Cerebellar nuclear complex (tissue), 1 donor: ENCODE measurements at places on chromosomes 12 and 14.

DNA sequence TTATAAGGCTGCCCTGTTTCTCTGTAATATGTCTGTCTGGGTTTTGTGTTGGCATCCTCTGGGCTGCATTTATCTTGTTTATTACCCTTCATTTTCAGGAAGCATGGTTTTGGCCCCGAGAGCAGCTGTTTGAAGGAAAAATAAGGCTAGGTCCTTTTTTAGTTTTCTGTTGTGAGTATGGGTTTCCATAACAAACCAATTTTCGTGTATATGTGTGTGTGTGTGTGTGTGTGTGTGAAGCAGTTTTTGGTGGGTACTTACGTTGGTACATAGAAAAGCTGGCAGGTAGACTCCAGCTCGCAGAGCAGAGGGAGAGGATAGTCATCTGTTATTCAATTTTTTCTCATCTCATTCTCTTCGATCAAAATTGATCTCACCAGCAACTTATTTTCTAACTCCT, 52.5 kb downstream of the MAPKAPK5 start:
- DNase-seq: no peak

GRCh38 chr12:91327131-91327530, 144.5 kb upstream of the DCN start:
- DNase-seq: no peak

DNA sequence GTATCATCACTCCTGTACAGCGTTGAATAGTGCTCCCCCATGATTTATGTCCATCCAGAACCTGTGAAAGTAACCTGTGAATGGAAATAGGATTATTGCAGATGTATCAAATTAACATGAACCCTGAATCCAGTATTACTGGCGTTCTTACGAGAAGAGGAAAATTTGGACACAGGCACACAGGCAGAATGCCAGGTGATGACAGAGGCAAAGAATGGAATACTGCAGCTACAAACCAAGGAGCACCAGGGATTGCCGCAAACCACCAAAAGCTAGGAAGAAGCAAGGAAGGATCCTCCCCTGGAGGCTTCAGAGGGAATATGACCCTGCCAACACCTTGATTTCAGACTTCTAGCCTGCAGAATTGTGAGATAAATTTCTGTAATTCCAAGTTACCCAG, 113.5 kb upstream of the EGLN3 start:
- no peak for DNase-seq

- no peak for DNase-seq
Observed at GRCh38 chr12:88145567-88146505, 3.7 kb downstream of the TMTC3 start.

DNA sequence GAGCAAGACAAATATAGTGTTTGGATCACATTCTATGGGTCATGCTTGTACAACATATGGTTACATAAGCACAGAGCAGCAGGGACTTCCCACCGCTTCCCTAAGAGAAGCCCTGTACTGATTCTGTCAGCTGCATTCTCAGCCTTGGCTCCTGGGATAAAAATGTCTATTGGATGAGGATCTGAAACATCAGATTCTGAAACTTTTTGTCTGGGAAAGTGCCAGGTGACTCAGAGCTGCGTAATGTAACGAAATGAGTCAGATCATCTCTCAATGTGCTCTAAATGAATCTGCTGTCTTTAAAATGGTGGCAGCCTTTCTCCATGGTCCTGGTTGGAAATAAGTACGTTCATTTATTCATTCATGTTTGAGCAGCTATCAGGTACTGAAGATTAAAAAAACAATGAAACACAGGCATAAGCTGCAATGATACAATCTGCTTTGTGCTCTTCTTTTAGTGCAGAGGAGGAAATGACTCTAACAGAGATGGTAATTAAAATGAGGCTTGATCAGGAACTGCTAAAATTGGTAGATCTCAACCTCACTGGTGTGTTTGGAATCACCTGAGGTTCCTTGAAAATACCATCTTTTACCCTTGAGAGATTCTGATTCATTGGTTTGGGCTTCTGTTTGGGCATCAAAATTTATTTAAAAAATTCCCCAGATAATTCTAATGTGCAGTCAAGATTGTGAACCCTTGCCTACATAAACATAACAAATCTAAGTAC, 99.1 kb upstream of the NAP1L1 start:
- DNase-seq: no peak

DNA sequence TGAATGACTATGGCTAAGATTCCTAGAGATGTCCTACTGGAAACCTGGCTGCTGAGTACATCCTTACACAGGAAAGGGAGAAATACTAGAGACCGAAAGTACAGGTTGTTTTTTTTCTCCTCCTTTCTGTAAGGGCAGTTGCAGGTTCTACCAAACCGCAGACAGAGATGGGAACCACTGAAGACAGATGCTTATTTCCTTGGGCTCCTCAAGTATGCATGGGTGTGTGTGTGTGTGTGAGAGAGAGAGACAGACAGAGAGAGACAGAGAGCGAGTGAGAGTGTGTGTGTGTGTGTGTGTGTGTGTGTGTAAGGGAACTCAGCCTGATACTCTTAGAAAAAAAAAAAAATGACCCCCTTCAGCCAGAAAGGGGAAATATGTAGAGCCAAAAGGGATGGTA, 42.5 kb downstream of the MAP4K5 start:
- no peak for DNase-seq

DNA sequence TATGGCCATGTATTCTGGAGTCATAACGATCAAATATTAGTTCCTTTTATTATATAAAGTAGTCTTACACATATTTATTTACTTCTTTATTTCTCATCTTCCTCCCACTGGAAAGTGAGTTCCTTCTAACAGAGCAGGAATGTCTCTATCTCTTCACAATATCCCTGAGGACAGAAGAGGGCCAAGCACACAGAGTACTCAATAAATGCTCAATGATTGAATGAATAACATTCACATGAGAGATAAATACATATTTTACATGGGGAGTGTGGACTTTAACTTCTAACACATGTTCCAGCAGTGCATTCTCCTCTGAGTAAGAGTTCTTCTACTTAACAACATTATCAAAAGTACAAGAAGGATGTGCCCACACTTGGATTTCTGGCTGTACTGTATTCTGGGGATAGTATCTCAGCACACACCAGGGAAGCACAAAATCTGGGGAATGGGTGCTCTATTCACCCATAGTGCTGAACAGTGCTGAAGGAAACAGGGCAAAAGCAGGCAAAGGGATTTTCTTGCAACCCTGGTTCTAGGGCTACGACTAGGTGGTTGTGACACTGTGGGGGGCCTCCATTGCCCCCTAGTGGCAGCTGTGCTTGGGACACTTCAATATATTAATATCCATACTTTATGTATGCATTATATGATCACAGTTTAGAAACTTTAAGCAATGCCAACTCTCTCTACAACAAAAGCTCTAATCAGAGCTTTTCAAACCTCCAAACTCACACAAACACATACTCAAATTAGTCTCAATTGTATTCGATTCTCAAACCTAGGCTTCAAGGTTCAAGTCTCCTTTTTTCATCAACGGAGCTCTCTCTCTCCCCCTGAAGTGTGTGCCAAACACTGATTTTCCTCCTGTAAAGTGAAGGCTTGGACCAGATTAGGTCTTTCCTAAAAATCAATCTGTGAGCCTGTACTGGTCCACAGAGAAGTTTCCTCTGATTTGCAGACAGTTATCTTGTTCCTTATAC, 115.5 kb downstream of the SLC2A13 start:
- DNase-seq: no peak

DNA sequence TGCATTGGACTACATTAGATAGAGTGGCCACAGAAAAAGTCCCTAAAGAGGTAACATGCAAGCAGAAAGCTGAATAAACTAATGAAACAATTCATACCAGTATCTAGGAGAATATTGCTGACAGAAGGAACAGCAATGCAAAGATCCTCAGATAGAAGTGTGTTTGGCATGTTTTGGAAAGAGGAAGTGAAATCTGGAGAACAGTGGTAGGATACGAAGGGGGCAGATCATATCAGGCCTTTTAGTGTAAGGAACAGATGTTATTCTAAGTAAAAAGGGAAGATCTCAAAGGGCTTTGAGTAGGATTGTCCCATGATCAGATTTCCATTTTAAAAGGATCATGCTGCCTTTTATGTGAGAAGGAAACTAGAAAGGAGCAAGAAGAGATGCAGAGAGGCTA, 342.9 kb downstream of the PAWR start:
- DNase-seq: no peak

GRCh38 chr12:113098441-113099028, 37.0 kb downstream of the RASAL1 start:
- DNase-seq: peak; percentile 31

DNA sequence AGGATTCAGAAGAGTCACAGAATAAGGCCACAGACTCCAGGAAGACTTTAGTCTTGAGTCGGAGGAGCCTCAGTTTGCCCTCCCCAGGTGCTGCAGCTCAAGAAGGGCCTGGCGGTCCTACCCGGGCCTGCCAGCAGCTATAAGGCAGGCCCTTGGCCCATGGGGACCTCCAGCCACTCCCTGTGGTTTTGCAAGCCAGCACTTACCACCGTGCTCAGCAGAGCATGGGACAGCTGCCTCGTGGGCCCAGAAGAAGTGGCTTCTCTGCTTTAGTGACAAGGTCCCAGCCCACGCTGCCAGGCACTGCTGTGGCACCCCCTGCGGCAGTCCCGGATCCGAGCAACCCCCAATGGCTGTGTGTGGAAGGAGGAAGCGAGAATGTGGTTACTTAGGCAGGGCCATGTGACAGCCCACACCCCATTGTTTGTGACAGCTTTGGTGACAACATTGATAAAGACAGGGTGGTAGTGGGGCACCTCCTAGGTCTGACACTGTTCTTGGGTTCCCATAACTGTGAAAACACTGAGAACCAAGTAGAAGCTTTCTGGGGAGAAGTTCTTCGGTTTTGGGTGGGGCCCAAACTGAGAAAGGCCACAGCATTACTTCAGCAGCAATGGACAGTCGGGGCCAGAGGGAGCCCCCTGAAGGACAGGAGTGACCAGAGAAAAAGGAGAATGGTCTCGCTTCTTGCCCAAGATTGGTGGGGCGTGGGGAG, at the start of gene SELPLG:
TSS of gene SELPLG (minus strand) at position 361 of the 715 bp plus-strand sequence. CDS start 9,587 bp downstream, outside the sequence.
- DNase-seq: no peak

DNA sequence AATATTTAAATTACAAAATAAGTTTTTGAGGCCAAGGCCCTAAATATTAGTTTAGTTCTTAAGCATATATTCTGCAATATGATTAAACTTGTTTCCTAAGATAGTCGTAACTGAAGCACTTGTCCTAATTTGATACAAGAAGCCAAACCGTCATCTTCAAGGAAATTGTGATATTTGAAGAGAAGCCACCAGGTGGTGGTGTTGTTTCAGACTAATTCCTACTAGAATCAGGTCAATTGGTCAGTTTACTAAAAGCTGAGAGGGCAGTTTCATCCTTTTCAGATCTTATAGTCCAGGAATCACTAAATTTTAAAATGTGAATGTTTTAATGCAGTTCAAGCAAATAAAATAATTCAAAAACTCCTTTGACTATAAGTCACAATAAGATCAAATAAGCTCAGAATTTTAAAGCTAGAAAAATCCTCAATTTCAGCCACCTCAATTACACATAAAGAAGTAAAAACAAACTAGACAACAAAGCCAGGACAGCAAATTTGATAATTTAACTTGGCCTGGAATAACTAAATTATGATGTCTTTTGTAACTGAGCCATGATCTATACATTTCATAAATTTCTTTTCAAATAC, 7.1 kb upstream of the ARL1 start:
- DNase-seq: peak; percentile 7

- DNase-seq: no peak
Observed at GRCh38 chr14:87080146-87080545, 912.8 kb downstream of the GALC start.

DNA sequence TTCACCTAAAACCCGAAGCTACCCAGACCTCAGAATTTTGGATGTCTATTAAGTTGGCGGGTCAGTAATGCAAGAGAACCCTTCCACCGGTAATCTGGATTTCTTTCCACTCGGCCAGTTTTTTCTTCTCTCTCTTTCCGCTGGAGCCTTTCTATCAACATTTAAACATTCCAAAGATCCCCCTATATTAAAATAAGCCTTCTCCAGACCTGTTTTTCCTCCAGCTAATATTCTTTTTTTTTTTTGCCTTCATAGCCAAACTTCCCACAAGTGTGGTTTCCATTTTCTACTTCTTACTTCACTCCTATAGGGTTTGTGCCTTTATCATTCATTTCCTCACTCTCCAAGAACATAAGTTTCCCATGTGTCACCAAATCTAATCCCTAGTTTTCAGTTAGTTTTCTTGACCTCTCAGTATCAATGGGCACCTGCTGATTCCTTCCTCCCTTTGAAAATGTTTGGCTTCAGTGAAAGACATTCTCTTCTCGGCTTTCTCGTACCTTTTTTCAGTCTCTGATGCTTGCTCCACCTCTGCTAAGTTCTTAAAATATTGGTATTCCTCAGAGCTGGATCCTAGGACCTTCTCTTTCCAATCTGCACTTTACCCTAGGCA, 583 bp upstream of the SDR39U1 start:
- DNase-seq: no peak

GRCh38 chr14:42322531-42323284, 716.0 kb downstream of the LRFN5 start:
- DNase-seq: no peak

- DNase-seq: no peak
Observed at GRCh38 chr14:38257507-38257906, 1.6 kb upstream of the CLEC14A start.

DNA sequence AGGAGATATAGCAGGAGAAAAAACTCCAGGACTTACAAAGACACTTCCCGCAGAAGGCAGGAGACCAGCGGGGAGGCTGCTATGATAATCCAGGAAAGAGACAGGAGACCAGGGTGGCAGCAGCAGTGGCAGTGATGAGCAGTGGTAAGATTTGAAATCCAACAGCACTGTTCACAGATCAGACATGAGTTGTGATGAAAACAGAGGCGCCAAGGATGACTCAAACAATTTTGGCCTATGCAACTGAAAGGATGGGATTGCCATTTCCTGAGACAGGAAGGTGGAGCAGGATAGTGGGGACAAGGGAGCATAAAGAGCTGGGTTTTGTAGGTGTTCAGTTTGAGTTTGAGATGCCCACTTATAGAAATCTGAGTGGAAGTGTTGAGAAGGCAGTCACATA, 108.6 kb upstream of the DYRK2 start:
- no peak for DNase-seq

DNA sequence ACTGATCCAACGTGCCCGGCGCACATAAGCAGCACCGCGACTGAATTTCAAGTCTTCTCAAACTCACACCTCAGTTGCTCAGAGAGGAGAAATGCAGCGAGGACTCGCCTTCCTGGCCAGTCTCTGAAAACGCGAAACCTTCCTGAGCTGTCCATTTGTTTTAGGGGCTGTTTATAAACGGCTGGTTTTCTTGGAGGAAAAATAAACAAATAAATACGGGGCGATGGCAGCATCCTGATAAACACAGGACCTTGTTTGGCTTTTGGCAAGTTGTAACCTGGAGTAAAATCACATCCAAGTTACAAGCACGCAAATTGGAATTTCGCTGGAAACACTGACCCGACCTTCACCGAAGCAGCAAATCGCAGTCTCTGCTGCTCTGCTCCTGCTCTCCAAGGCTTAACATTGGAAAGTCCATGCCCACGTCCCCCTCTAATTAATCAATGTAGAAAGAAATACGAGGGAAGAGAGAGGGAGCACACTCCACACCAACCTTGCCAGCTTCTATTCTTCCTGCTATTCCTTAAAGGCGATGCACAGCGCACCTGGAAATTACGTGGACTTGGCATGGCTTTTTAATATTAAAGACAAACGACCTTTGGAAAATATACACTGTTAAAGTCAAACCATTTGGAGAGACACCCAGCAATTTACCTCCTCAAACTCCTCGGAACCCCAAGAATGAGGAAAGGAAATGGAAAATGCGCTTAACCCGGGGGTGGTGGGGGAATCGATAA, 248.8 kb downstream of the APAF1 start:
- no peak for DNase-seq
